Stimulated activated CD4-positive, alpha-beta T cell treated with anti-CD3 and anti-CD28 coated beads, Interleukin-2, amount 100 ng/mL, for 24 hours (primary cell): ENCODE measurements at places on chromosomes 7 and 10.
A peak's percentile ranks its signal among the peaks of the same experiment; 100 is the strongest.

- DNase-seq, result no peak
These were observed 17.6 kb upstream of the CRHR2 start for GRCh38 chr7:30699706-30700495.

DNA sequence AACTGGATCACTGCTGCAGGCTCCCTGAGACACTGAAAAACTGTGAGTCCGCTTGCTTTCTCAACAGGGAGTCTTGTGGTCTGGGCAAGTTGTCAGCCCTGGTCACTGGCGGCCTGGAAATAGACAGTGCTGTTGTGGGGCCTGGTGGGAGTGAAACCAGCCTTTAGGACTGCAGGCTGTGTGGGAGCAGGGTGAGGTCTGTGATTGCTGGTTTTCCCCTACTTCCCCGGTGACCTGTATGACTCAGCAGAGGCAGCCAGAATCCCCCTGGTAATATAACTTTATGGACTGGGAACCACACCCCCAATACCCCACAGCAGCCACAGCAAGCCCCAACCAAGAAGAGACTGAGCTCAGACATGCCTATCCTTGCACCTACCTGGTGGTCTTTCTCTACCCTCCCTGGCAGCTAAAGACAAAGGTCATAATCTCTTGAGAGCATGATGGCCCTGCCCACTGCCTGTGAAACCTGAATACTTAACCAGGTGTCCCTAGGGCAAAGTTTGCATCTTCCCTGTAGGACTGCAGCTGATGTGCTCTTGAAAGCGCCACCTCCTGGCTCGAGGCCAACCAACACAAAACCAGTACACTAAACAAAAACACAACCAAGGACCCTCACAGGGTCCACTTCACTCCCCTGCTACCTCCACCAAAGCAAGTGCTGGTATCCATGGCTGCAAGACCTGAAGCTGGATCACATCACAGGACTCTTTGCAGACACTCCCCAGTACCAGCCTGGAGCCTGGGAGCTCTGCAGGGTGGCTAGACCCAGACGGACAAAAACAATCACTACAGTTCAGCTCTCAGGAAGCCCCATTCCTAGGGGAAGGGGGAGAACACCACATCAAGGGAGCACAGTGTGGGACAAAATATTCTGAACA lies 7.2 kb upstream of the ADAM22 start:
- no peak for DNase-seq

DNA sequence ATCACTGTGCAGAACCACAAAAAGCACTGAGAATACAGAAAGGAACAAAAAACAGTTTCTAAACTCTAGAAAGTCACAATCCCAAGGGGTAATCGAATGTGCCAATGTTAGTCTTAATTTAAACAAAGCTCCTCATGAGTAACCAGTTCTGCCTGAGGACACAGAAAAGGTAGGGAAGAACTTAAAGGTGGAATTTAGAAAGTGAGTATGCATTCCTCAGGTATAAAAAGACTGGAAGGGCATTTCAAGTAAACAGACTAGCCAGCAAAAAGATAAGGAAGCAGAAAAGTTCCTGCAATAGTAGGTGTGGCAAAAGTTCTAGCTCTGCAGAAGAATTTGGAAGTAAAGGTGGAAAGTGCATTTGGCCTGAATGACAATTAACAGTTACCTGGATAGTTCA lies 84.6 kb upstream of the DLX6 start:
- no peak for DNase-seq

GRCh38 chr7:101902680-101903514 lies 85.5 kb downstream of the CUX1 start:
- no peak for DNase-seq

DNA sequence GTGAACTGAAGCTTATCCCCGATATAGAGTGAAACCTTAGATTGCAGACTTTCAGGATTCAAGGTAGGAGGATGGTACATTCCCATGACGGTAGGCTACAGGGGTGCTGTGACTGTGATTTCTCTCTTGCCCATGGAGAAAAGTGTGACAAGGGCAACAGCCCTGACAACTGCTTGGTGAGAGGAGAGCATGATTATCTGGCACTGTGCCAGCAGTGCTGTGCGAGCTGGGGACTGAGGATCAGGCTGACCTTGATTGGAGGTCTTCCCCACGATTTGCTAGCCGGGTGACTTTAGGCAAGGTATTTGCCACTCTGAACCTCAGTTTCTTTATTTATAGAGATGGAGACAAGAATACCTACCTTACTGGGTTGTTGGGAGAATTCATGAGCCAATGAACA lies 229.5 kb downstream of the PTEN start:
- no peak for DNase-seq

DNA sequence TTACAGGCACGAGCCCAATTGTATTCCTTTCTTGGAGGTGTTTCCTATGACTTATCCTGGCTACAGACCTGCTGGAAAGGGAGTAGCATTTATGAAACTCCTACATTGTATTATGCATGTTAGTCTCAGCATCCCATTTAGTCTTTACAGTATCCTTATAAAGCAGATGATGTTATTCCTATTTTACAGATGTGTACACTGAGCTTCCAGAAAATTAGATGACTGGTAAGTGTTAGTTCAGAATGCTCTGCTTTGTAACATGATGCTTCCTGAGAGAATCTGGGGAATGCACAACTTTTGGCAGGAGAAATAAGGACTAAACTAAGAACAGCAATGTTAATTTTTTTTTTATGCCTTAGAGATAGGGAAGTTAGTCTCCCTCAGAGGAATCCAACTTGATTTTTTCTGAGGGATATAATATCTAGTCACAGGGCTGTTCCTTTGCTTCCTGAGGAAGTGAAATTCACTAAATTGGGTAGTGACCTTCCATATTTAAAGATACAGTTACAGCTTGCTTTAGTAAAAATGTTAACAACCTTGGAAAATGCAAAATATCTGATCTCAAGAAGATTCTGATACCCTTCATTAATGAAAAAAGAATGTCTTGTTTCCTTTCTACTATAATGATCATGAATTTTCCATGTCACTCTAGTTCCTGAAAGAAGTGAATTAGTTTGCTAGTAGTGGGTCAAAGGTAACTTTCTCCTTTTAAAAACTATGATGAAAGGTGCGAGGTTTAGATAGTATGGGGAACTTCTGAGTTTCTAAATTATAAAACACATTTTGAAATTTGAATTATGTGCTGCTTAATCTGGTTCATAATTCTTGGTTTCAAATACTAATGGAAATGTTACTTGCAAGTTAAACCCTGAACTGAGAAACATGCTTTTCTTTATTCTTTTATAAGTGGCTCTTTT lies 194.0 kb upstream of the PRPS1L1 start:
- no peak for DNase-seq

GRCh38 chr10:34967335-34967880 lies 122.7 kb downstream of the CUL2 start:
- DNase-seq, result no peak

GRCh38 chr7:103715376-103716120 lies 269.5 kb upstream of the SLC26A5 start:
- DNase-seq, result no peak

DNA sequence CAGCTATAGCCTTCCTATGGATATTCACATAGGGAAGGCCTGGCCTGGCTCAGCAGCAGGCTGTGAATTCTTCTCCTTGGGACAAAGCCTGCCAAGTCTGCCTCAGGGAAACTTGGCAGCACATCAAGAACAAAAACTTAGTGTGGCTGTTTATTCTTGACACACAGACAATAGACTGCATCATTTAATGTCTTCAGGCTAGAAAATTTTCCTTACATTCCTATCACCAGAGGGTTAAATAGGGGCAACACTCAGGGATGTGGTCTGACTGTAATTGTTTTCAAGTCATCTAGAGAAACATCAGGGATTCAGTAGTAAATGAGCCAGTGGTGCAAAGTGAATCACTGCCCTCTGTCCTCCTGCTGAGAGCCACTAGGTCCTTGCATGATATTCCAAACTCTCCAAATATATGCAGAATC lies 137.3 kb downstream of the SEMA3C start:
- no peak for DNase-seq

DNA sequence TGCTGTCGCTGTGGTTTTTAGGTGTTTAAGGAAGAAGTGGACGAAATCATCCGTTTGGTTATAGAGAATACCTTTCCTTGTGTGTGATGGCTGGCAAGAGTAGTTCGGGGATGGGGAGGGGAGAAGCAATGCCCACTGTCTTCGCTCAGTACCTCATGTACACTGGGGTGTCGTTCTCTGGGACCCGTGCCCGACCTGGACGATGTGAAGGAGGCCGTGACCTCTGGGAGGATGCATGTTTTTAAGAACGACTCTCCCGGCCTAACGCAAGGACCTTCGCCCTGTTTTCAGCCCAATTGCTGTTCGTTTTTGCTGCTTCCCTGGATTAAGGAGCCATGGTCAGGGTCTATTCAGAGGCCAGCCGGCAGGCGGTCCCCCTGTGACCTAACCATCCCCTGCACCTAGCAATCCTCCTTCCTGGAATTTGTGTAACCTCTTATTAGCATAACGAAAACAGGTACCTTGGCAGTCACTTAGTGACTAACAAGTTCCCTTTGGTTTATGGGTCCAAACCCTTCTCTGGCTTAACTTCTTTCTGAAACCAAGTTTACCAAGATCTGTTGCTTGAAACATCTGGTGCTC lies 1.3 kb downstream of the NFE2L3 start:
- peak; percentile 37 for DNase-seq

DNA sequence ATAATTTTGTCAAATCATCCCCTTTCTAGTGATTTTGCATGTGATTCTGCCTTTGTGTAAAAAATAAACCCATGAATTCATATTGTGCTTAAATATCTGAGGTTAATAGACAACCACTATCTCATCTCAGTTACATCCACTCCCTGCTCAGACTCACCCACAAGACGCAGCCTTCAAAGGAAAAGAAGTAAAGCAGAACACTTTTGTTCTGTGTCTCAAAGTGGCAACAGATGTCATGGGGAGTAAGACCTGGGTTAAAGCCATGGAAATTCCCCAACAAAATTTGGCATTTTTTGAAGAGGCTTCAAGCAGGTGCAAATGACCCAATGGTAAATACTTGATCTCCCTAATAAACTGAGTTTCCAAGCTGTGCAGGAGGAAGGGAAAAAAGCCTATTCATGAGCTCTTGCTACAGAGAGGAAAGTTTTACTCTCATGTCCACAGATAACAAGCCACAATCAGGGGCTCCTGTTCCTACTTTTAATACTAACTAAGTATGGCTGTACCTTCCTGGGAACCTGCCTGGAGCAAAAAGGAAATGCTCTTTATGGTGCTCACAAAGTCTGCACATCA lies 4.7 kb downstream of the CYP3A7 start:
- DNase-seq, result no peak

GRCh38 chr10:28833313-28833712 lies 156.0 kb downstream of the BAMBI start:
- no peak for DNase-seq

- DNase-seq, result no peak
These were observed 113.9 kb downstream of the ARHGAP22 start for GRCh38 chr10:48490946-48491345.

DNA sequence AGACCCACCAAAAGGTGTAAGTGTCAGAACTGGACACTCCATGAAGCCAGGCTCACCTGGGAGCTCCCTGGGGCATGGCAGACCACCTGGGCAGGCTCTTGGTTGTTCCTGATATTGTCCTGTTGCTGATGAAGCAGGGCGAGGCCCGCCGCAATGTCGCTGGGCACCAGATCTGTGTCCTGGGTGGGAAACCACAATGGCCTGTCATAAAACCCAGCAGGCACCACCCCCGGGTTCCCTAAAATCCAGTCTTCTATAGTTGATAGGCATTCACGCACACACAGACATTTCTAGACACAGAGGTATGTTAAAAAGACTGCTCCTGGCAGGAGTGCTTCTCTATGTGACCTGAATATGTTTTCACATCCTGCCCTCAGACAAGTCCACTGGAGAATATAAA lies 15.0 kb downstream of the DAGLB start:
- no peak for DNase-seq

GRCh38 chr10:122468926-122469781 lies 7.8 kb downstream of the HTRA1 start:
- DNase-seq, result no peak

GRCh38 chr10:27949528-27950241 lies 49.2 kb downstream of the ODAD2 start:
- DNase-seq, result no peak

DNA sequence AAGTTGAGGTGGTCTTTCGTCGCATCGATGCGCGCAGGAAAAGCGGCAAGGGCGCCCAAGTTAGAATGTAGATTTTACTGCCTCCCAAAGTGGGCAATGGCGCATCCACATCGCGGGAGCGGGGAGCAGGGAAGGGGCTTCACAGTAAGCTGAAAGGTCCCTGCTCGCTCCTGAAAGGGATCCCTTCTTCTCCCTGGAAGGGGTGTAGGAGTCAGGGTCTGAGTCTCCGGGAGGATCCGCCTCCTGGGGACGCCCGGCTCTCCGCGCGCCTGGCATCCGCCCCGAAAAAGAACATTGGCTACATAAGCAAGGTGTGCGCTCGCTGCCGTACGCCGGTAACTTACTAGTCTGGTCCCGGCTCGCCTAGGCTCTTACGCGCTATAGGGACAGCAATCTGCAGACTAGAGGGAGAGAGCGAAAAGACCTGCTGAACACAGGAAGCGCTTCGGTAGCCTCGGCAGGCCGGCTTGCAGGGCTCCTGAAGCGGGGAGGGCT lies 804 bp downstream of the UNC5B start:
- no peak for DNase-seq

- DNase-seq, result no peak
These were observed 64.0 kb upstream of the RAB11FIP2 start for GRCh38 chr10:118110750-118111149.

DNA sequence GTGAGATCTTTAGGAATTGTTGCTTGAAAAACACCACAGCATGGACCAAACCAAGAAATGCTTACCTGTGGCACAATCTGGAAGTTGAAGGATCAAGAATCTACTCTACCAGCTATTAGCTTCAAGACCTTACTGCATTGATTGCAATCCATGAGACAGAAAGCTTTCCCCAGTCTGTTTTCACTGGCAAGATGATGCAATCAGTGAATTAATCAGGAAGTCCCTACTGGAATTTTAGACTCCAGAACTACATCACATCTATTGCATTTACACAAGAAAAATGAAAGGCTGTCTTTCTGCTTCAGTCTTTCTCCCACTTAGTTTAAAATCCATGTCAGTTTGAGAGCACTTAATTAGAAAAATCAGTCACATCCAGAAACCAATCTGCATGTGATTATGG lies 191.7 kb downstream of the TFEC start:
- no peak for DNase-seq

- DNase-seq, result no peak
These were observed 44.0 kb downstream of the CREB3L2 start for GRCh38 chr7:137957887-137958286.
